Stimulated activated CD4-positive, alpha-beta T cell treated with anti-CD3 and anti-CD28 coated beads, Interleukin-2, amount 100 ng/mL, for 24 hours (primary cell): ENCODE measurements at places on chromosomes 7 and 10.

DNA sequence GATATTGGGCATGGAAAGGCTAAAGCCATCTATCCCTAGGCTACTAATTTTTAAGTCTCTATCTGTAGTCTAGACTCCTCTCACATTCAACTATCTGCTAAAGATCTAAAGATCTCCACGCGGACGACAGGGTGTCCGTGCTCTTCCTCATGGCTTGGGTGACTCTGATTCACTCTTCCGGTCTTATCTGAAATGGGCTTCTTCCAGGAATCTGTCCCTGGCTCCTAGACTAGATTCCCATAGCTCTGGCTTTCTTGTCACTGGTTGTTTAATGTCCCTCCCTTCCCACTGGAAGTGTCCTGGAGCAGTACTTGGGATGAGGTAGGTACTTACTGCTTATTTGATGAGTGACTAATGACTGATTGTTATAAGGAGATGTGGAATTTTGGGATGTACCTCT, 62.0 kb upstream of the PODXL start:
- DNase-seq = no peak

DNA sequence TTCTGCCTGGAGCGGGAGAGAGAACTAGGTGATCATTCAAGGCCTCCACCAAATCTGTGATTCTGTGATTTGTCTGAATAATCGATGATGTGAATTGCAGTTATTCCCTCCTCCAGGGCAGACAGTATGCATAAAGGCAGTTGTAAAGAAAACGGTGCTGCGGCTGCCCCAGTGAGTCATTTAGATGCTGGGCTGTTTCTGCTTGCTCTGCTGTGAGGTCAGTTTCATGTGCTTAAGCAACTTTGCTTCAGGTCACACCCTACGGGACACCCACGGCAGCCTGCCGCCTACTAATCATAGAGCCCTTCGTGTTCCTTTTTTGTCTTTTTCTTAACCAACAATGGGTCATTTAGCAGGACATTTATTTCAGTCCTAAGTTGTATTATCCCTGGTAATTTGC, 158.1 kb upstream of the PITRM1 start:
- DNase-seq = no peak

- DNase-seq = no peak
These were observed 164.6 kb downstream of the ANKRD30A start for GRCh38 chr10:37289833-37290464.

- DNase-seq = no peak
These were observed 62.5 kb upstream of the CHST15 start for GRCh38 chr10:124155781-124156435.

DNA sequence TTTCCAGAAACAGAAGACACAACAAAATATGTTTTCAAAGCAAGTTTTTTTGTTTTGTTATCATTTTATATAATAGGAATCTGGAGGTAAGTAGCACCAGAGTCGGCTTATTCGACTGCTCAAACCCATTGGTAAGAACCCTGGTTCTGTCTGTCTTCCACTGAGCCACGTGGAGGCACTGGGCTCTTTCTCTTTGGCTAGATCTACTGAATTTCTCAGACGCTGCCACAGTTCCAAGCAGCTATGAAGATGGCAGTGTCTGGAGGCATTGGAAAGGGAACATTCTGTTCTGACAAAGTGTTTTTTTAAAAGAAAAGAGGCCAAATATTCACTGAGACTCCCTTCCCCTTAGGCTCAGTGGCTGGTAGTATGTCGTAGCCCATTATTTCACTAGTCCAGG, 338.8 kb downstream of the NRG3 start:
- no peak for DNase-seq
